ENCODE measurements at places on chromosomes 11 and 22.

DNA sequence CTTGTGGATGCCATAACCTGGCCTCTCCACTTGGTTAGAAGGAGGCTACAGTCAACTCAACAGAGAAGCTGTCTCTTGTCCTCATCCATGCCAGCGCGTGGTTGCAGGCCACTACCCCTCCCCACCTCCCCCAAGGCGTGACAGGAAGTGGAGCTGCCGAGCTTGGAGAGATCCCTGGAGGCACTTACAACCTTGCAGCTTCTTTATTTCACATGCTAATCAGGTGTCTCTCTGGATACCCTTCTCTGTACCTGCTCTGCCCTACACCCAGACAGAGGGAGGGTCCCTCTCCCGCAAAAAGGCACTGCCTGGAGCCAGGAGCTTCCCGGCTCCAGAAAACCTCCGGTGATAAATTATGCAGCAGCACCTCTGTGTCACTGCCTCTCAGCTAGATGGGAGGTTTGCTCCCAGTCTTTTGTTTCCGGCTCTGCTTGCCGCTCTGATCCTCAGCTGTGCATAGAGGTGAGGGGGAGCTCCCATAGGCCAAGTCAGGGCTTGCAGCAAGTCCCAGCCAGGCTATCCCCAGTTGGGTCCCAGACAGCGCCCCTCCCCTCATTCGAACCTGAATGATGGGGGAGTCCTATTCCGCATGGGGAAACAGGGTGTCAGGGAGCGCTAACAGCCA lies 5.7 kb downstream of the LRP4 start:
- no peak for DNase-seq

DNA sequence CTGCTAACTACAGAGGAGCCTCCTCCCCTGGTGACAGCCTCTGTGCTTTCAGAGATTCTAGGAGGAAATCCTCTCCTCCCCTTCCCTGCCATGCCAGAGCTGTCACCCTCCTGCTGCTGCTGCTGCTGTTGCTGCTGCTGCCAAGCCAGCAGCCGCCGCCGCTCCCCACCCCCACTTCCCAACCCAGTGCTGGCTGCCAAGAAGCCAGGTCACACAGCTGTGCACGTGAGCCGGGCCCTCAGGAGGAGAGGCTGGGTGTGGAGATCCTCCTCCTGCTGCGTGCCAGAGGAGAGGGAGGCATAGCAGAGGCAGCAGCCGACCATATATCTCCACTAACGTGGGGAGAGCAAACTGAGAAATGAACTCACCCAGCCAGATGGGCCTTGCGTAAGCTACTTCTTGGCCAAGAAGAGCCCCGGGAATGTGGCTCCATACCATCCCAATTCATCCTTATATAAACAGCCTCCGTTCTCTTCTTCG lies 12.4 kb downstream of the CRY2 start:
- peak; percentile 99 for DNase-seq

- no peak for DNase-seq
Observed at GRCh38 chr11:13277768-13278608, at the start of gene BMAL1. Gene BMAL1 (plus strand): TSS chr11:13277790. CDS start chr11:13354309, 76,519 bp downstream.

- no peak for DNase-seq
Observed at GRCh38 chr11:103910721-103911120, 125.7 kb upstream of the DDI1 start.

GRCh38 chr22:43878831-43879550 lies 12.8 kb downstream of the PNPLA5 start:
- DNase-seq: no peak

DNA sequence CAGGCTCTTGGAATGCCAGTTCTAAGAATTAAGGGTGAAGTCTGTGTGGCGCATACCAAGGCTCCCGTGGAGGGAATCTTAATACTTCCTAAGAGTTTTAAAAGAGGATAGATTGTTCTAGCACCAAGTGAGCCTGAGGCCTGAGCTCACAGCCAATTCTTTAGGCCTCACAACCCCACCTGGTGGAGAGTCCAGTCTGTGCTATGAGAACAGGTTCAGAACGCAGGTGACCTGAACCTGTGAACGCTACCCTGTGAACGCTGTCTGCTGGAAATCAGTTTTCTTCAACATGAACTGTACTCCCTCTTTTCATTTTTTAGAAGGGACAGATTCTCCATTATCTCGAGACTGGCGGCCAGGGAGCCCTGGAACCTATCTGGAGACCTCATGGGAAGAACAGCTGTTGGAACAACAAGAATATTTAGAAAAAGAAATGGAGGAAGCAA lies 43.2 kb upstream of the DLAT start:
- no peak for DNase-seq

GRCh38 chr11:121575963-121576290 lies 123.2 kb upstream of the SORL1-AS1 start:
- no peak for DNase-seq

GRCh38 chr11:112211536-112211935 lies 14.7 kb upstream of the PTS start:
- no peak for DNase-seq

GRCh38 chr11:128342511-128343134 lies 244.7 kb downstream of the ETS1 start:
- DNase-seq: no peak
